ENCODE measurements at places on chromosomes 2 and 18.
A peak's percentile ranks its signal among the peaks of the same experiment; 100 is the strongest.

DNA sequence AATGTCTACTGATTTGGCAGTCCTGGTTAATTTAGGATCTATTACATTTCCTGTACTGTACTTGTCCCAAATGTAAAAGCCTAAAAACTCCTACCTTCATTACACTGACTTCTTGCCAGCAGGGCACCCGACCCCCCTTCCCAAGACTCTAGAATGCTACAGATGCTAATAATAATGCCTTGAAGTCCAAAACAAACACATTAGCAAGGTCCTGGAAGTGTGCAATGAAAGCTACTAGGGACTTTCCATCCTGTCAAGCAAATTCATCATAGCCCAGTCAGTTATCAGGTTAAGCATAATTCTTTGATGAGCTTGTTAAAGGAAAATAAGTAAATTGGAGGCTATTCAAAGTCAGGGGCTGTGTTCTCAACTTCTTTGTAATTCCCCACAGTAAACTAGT is 115.3 kb upstream of the RBBP8 start:
- no peaks in the 10 kb centered on the region for H3K36me3 ChIP-seq
- no peaks in the 10 kb centered on the region for H3K27me3 ChIP-seq
- no peak overlapping the region for H3K27ac ChIP-seq
- H3K4me3 ChIP-seq, result no peak overlapping the region

- no peak overlapping the region for H3K4me3 ChIP-seq
- H3K4me1 ChIP-seq, result no peaks in the 10 kb centered on the region
- H3K27ac ChIP-seq, result no peak overlapping the region
- H3K27me3 ChIP-seq, result no peaks in the 10 kb centered on the region
- H3K36me3 ChIP-seq, result no peaks in the 10 kb centered on the region
These were observed 119.7 kb downstream of the WDR7 start for GRCh38 chr18:56770873-56771272.

- H3K4me3 ChIP-seq, result no peak overlapping the region
- DNase-seq, result no peak
- H3K4me1 ChIP-seq, result no peaks in the 10 kb centered on the region
- H3K27ac ChIP-seq, result no peak overlapping the region
- H3K27me3 ChIP-seq, result no peaks in the 10 kb centered on the region
These were observed 171.2 kb downstream of the ANTXR1 start for GRCh38 chr2:69184224-69184623.

DNA sequence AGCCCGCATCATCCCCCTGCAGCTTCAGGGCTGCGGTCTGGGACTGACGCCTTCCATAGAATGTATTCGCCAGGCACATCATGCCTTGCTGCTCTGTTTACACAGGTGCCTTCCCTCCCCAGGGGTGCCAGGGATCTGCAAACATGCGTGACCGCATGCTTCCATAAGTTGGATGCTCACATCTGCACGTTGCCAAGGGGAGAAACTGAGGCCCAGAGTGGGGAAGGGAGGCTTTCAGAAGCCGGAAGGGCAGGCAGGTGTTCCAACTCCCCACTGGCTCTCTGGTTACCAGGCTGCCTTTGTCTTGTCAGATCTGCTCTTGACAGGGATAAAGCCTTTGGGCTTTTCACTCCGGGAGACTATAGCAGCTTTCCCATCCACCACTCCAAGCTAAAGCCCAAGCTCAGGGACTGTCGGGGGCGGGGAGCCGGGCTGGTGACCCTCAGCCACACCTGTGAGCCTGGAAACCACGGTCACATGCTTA is 125.8 kb upstream of the TNP1 start:
- no peaks in the 10 kb centered on the region for H3K36me3 ChIP-seq
- peak overlapping the region; percentile 61 for H3K27ac ChIP-seq
- DNase-seq, result peak; percentile 84
- H3K4me1 ChIP-seq, result peaks cover 9% of the 10 kb centered on the region
